ENCODE measurements at places on chromosomes 13 and 19.

DNA sequence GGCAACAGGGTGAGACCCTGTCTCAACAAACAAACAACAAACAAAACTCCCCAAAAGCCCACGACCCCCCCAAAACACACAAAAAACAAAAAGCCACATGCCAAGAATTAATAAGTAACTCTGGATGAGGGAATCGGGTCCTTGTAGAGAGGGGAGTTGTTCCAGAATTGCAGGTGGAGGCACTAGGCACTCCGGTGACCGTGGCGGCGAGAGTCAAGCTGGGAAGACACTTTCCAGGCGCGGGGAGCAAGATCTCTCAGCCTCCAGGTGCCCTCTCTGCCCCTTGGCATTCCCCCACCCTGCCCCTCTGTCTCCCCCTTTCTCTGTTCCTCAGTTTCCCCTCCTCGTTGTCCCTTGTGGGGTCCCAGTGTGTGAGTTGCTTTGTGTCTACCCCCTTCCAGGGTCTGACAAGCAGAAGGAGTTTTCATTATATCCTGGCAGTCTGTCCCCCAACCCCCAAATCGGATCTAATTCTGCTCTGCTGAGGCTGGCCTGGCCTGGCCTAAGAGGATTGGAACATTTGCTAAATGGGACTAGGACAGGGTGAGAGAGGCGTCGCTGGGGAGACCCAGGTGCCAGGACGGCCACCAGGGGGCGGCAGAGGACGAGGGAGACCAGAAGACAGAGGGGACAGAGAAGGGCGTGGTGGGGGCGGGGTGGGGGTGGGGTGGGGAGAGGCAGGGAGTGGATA, 8.3 kb upstream of the CRX start:
- peak; percentile 16 for DNase-seq

DNA sequence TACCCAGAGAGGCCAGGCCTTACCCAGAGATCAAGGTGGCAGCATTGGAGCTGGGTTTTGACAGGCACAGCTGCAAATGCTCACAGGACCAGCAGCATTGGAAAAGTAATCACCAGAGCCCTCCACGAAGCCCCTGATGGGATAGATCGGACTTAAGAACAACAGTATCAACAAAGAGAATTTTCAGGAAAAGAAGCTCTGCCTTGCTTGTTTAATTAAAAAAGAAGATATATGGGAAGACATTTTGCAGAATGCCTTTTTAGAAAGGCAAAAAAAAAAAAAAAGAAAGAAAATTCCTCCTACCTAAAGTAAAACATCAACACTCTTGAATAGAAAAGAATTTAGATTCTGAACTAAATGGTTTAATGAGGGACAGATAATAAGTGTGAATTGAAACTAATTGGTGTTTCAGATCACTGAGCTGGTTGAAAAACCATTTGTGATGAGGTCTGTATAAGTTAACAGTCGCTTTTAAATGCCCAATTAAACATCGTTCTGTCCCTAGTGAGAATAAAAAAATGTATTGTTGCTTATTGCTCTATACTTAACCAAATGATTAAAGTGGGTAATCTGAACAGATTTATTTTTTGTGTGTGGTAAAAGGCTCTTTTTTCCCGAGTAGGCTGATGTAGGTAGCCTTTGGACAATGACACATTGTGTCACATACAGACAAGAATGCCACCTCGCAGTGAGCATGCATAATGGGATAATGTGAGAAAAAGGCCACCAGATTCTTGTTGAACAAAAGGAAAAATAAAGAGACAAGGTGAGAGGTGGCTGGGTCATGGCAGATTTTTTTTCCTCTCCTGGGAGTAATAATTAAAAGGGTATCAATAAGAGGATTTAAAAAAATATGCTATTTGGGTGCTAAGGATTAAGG, 93.0 kb upstream of the ARGLU1 start:
- no peak for DNase-seq

- DNase-seq: peak; percentile 58
Measured at GRCh38 chr19:58150328-58150921, at the start of gene ZNF329. TSS of gene ZNF329 (minus strand) at chr19:58150789. CDS start at chr19:58129503, 21,286 bp downstream.

DNA sequence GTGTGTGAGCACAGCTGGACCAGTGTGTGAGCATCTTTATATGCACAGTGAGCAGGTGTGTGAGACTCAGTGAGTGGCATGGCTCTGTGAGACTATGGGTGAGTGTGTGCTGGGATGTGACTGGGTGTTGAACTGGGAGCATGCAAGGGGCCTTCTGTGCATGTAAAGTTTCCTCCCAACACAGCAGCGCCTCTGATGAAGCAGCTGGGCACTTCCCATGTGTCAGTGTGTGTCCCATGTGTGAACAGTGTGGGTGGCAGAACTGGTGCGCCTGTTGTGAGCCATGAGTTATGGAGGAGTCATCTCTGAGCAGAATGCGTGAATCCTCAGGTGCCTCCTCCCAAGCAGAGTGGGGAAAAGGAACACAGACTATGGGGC, 24.1 kb downstream of the LGALS16 start:
- DNase-seq: no peak

- DNase-seq: peak; percentile 45
Measured at GRCh38 chr19:39996811-39997637, at the start of gene ZNF546. TSS of gene ZNF546 (plus strand) at chr19:39997060. CDS start at chr19:39998327, 1,267 bp downstream.

DNA sequence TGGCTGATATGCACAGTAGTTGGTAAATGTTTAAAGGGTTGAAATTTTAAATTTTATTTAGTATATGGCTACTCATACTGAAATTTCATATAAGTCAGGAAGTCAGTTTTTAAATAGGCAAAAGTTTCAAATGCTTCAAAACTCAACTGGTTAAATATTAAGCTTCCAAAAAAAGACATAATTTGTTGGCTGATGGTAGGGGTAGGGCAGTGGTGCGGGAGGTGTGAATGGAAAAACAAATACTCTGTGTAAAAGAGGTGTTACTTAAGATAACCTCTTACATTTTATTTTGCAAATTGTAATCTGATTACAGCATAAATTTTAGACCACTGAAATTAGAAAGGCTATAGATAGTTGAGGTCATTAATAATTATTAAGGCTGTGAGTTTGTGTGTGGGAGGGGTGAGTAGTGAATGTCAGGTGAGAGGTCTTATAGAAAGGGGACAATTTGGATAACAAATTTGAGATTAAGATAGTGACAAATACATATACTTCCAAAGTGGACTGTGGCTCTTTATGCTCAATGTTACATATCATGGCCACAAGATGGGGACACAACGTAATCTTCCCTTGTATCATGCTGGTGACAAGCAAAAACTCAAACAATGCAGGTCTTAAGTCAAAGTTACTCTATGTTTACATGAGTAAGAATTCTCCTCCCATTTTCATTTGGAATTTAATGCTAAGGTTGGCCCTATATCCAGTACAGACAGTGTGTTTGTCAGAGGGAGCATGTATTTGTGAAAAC, 36.6 kb upstream of the OXGR1 start:
- DNase-seq: peak; percentile 20

GRCh38 chr19:39434123-39435076, 1.3 kb downstream of the RPS16 start:
- no peak for DNase-seq

- no peak for DNase-seq
Measured at GRCh38 chr13:80504453-80504852, 163.5 kb upstream of the SPRY2 start.

GRCh38 chr13:111846391-111847159, 220.4 kb upstream of the SOX1 start:
- no peak for DNase-seq

DNA sequence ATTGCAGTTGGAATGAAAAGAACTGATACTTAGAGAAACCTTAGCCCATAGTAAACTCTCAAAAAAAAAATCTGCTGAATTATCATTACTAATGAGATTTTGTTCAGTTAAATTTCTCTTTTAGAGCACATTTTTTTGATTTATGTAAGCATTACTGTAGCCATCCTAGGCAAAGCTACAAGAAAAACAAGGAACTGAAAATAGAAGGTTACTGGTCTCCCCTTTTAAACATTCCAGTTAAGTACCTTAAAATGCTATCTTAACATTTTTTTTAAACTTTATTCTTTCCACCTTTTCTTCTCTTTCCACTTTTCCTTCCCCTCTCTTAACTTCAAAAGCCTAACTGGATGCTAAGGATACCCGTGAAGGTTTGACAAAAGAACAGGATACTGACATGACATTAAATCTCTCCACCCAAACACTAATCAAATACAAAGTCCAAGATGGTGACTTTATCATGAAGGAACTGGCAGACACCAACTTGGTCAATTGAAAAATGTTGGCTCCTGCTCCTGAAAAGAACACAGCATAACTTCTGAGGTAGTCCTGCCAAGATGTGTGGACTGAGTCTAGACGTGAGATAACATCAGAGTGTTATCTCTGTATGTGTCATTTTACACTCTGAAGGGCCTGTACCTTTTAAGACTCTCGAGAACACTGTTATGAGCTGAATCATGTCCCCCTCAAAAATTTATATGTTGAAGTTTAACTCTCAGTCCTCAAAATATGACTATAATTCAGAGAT, 29.5 kb upstream of the SACS start:
- DNase-seq: no peak

- no peak for DNase-seq
Measured at GRCh38 chr13:83752141-83752540, 130.1 kb downstream of the SLITRK1 start.

DNA sequence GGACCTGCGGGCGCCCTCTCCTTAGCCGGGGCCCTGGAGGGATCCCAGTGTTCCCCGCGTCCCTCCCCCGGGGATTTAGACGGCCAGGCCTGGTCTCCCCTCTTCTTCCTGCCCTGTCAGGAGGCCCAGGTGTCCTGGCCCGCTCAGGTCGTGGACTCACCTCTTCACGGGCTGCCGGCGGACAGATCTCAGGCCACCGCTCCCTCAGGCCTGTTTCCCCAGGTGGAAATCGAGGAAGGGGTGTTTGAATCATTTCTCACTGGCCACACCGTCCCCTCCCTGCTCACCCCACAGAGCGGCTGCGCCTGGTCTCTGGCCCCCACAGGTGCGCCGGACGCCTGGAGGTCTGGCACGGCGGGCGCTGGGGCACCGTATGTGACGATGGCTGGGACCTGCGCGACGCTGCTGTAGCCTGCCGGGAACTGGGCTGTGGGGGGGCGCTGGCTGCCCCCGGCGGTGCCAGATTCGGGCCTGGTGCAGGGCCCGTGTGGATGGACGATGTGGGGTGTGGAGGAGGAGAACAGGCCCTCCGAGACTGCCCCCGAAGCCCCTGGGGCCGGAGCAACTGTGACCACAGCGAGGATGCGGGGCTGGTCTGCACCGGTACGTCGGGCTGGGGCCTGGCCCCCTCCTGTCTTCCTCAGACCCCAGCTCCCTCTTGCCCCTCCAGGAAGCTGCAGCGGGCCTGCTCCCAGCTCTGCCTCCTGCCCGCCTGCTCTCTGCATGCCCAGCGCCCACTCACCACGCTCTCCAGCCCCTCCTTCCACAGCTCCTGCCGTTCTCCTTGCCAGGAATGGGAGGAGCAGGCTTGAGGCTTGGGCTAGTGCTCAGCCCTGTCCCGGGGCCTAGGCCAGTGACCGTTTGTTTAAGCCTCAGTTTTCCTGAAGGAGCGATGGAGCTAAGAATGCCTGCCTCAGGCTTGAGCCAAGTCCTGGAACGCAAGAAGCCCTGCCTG, 2.5 kb downstream of the SSC5D start:
- no peak for DNase-seq

GRCh38 chr19:4542896-4543841, 3.3 kb upstream of the LRG1 start:
- DNase-seq: no peak

- DNase-seq: no peak
Measured at GRCh38 chr19:49133621-49134454, 14.5 kb downstream of the PPFIA3 start.

- peak; percentile 45 for DNase-seq
Measured at GRCh38 chr19:16041299-16041990, 34.9 kb upstream of the TPM4 start.

DNA sequence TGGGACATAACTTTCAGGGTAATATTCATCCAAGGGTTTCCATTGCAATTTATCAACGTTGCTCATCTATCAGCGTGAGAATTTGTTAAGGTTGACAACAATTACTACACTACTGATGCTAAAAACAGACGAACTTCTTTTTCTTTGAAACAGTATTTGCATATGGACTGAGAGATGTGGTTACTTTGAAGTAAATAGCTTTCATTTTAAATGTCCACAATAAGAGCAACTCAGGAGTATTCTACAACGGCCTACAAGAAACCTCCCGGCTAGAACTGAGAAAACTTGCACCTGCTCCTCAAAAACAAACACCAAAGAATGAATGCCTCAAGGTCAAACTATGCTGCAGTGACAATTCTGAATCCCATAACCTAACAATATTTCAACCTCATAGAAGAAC, 238.4 kb downstream of the IRS2 start:
- no peak for DNase-seq

GRCh38 chr13:33723365-33723764, 94.6 kb upstream of the RFC3 start:
- no peak for DNase-seq

- no peak for DNase-seq
Measured at GRCh38 chr19:4115050-4115817, 8.7 kb downstream of the MAP2K2 start.

DNA sequence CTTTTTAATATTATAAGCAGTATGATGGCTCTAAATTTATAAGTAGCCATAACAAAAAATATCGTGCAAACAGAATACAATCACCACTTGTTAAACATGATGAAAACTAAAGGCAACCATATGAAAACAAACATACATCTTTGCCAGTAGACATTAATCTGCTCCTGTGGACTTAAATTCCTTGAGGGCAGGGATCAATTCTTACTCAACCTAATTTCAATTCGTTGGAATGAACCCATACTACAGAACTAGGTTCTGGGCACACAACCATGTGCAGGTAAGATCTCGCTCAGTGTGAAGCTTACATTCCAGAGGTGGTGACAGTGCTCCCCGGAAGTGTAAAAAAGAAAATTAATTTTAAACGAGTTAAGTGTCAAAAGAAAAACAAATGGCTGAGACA, 13.4 kb downstream of the TBC1D4 start:
- DNase-seq: no peak

- DNase-seq: no peak
Measured at GRCh38 chr19:33689868-33690267, 68.1 kb downstream of the CHST8 start.

GRCh38 chr13:99797691-99798090, 173.9 kb downstream of the ZIC5 start:
- DNase-seq: no peak

DNA sequence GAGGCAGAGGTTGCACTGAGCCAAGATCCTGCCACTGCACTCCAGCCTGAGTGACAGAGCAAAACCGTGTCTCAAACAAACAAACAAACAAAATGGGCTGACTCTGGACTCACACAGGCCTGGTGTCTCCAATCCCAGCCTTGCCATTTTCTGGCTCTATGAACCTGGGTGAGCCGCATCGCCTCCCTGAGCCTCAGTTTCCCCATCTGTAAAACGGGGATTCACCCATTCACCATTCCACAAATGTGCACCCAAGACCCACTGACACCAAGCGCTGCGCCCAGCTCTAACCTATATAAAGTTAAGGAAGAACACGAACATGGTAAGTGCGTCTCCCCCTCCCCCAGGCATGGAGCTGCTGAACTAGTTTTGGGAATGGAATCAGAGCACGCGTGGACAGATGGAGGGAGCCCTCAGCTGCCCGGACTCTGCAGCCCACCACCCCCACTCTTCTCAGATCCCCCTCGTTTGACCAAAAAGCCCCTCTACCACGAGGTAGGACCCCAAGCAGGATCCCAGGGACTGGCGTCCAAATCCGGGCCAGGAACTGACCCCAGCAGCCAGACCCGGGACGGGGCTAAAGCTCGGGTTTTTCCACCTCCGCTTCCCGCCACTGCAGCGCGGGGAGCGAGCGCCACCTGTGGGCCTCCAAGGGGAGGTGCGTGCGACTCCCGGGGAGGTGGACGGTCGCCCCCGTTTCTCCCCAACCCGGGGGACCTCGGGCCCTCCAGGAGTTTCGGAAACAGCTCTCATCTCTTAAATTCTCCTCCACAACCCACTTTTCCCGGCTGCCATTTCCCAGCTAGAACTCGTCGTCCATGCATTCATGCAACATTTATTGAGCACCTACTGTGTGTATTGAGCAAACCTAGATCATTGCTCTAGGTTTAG, 33.0 kb upstream of the ADGRE5 start:
- DNase-seq: no peak
